ENCODE measurements at places on chromosomes 11 and 22.

DNA sequence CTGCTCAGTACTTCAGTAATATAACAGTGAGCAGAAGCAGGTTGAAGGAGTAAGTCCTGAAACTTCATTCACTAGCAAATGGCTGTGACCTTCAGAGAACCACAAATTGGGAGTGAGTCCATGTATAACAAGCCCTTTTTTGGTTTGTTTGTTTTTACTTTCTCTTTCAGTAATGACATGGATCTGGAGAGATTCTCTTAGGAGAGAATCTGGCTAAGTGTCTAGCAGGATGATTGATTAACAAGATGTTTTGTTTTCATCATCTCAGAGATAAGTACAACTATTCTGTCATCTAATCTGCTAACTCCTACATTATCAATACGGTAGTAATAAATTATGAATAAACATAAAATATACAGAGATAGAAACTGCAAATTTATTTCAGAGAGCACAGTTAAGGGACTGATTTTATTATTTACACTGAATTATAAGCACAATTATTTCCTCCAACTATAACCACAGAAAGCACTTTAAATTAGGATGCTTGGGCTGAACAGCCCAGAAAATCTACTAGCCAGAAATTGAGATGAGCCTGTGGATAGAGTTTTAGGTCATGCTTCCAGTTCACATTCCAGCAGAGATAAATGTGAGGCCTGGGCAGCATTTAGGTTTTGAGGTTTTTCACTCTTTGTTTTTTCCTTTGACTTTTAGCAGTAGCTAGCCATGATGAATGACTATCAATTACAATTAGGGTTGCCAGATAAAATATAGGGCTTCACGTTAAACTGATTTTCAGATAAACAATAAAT, 429.3 kb upstream of the FAT3 start:
- no peak for DNase-seq

DNA sequence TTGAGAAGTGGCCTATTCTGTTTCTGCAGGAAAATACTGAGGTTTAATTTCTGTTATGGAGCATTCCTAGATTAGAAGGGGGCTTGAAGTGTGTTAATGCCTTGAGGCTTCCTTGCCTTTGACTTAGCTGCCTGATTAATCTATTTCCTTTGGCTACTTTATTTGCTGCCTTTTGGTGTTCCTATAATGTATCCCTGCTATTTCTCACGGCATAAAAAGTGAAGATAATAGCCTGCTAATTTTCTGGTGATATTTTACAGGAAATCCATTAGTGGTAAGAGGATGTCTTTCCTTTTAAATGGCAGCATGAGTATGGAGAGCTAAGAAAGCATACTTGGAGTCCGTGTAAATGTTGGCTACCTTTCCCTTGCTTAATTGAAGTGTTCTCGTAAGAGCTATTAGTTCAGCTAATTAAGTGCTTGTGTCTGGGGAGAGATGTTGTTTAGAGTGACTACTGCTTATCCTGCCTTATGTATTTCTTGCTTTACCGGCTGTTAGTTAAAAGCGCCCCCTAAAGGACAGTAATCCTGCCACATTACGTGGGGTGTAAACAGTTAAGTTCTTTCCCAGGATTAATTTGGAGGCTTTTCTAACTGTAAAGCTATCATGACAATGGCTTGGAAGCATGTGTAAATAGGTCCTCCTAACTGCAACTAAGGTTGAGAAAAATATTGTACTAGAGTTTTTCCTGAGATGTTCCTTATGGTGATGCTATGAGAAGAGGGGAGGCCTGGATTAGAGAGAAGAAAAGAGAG, 45.6 kb downstream of the ZNF280B start:
- DNase-seq = no peak

GRCh38 chr11:99739464-99740089, 718.8 kb downstream of the CNTN5 start:
- DNase-seq = no peak

DNA sequence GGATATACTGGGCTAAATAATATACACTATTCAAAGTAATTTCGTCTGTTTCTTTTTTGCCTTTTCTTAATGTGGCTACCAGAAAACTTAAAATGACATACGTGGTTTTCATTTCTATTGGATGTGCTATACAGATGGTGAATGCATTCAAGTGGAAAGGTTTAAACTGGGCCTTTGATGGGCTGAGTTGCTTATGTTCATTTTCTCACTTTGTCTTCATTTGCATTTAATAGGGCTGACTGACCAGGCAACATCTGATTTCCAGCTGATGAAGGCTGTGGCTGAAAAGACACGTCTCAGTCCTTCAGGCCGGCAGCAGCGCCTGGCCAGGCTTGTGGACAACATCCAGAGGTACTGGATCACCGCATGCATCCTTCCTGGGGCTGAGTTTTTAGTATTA, 27.9 kb downstream of the PIWIL4 start:
- DNase-seq = no peak

GRCh38 chr22:44860311-44860710, 107.9 kb downstream of the ARHGAP8 start:
- no peak for DNase-seq

DNA sequence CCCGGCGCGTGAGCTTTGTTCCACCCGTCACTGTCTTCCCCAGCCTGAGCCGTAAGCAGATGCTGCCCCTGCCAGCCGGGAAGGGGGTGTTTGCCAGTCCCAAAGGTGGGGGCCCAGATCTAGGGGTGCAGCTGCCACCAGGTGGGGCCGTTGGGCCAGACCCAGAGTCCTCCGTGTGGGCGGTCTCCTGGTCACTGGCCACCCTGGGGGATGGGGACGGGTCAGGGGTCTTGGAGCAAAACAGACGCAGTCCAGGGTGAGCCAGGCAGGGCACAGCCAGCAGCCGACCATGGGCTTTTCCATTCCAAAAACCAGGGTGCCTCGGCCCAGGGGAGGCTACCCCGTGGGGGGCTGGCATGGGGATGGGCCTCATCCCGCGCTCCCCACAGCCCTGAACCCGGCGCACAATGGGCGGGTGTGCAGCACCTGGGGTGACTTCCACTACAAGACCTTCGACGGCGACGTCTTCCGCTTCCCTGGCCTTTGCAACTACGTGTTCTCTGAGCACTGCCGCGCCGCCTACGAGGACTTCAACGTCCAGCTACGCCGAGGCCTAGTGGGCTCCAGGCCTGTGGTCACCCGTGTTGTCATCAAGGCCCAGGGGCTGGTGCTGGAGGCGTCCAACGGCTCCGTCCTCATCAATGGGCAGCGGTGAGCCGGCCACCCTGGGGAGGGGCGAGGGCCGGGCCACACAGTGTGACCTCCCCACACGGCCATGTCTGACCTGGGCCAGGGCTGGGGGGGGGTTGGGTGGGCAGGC, 3.5 kb downstream of the MUC5B start:
- DNase-seq = no peak

DNA sequence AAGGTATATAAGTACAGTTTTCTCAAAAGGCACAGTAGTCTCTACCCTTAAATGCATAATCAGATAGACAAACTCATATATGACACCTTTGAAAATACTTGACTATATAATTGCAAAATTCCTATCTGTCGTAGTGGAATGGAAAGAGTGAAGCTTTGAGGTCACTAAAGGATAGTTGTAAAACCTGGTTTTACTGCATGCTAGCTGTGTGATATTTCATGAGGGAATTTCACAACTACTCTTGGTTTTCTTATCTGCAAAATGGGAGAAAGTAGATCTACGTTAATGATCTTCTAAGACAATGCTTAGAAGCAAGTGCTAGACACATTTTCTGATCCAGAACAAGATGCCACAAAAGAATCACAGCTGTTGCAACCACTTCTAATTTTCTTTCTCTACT, 332.2 kb downstream of the AASDHPPT start:
- no peak for DNase-seq

GRCh38 chr11:64360448-64360921, 1.5 kb downstream of the RPS6KA4 start:
- no peak for DNase-seq

- DNase-seq = no peak
Observed at GRCh38 chr11:75342231-75342918, 9.1 kb downstream of the ARRB1 start.

GRCh38 chr11:78414321-78415051, 3.1 kb downstream of the GAB2 start:
- no peak for DNase-seq

DNA sequence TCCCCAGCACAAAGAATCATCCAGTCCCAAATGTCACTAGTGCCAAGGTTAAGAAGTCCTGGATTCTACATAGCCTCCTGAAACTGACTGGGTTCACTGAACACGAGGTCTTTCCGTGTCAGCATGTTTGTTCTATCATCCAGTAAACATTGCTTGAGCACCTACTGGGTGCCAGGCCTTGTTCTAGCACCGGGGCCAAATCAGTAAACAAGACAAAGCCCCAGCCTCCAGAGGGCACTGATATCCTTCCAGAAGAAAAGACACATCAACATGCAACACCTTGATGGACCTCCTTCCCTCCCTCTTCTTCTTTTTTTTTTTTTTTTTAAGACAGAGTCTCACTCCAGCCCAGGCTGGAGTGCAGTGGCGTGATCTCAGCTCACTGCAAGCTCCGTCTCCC, 26.9 kb downstream of the TPST2 start:
- no peak for DNase-seq

DNA sequence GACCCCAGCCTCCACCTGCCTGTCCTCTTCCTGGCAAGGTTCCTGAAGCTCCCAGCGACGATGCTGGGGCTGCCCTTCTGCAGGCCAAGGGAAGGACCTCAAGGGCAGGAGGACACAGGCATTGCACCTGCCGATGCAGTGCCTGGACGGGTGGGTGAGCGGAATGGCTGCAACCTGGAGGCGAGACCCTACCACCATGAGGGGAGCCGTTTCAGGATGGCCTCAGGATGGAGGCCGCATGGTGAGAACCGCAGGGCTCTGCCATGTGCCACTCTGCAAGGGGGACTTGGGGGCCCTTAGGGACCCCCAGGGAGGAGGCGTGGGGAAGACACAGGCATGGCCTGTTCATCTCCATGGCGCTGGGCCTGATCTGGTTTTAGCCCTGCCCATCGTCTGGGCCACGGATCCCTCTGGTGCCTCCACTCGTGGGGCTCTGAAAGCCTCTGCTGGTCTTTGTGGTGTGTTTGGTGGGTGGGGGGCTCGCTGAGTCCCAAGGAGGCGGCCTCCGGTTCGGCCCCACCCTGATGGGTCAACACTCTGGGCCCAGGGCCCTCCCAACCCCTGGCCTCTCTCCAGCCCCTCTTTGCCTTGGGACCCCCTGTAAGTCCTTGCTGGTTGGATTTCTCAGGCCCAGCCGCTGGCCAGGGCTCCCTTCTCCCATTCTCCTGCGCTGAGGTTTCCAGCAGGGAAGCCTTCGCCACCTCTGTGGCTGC, 1.3 kb upstream of the LSP1 start:
- DNase-seq = no peak

DNA sequence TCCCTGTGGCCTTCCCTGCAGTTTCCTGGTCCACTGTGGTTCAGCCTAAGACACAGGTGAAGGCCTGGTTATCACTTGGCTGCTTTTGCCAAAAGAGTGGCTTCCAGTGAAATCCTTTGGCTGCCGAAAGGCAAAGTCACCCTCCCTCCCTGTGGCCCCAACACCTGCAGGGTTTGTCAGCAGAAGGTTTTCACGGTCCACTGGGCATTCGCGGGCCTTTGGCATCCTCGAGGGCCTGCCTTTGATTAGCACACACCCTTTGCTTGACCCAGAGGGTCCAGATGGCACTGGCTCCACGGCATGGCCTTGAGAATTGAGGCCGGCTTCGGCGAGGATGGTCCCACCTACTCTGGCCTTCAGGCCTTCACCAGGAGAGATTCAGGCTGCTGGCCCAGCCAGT, 35.3 kb downstream of the RTN4R start:
- DNase-seq = no peak

DNA sequence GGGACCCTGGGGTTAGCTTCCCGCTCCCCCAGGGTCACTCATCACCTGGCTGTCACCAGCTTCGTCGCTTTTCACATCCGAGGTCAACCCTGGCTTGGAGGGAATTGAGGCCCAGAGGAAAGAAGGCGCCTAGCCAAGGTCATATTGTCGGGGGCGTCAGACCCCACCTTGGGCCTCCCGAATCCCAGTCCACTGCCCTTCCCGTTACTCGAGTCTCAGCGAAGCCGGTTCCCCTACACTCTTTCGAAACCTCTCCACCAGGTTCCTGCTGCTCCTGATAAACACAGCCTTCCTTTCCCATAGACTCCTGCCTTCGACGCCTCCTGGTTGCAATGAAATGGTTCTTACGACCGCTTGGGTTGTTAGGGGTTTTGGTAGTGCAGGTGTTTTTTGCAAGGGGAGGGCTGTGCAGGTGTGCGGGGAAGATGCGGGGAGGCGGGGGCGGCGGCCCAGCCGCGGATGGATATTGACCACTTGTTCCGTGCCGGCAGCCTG, 642 bp downstream of the NAA40 start:
- no peak for DNase-seq

DNA sequence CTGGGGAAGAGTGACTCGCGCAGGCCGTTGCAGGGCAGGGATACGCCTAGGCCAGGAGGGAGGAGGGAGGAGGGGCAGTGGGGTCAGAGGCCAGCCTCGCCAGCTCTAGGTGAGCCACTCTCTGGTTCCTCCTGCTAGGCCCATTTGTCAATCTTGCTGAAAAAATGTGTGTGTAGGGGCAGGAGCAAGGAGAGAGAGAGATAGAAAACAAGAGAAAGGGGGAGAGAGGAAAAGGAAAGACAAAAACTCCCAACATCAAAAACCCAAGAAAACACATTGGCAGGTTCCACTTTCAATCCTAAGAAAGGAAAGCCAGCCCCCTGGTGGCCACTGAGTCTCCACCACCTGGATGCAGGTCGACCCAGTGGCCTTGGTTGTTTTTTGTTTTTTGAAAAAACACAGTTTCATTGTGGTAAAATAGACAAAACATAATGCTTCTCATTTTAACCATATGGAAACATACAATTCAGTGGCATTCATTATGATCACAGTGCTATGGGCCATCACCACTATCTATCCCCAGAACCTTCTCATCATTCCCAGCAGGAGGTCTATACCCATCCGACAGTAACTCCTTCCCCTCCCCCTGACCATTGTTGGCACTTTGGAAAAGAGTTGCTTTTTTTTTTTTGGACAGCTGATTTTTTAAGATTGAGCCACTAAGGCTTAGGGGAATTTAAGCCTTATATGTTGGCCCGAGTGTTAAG, 10.9 kb downstream of the OMP start:
- peak; percentile 21 for DNase-seq

GRCh38 chr22:48828688-48829087, 999.0 kb downstream of the BRD1 start:
- DNase-seq = no peak

GRCh38 chr22:19106886-19107729, 15.1 kb downstream of the DGCR2 start:
- no peak for DNase-seq

GRCh38 chr11:48041877-48042695, 61.7 kb downstream of the PTPRJ start:
- DNase-seq = no peak
